Activated naive CD4-positive, alpha-beta T cell treated with anti-CD3 and anti-CD28 coated beads, Interleukin-2, amount 10 ng/mL, durations not matched to agents 7 days and 5 days (primary cell): ENCODE measurements at places on chromosomes 5 and 9.
A peak's percentile ranks its signal among the peaks of the same experiment; 100 is the strongest.

DNA sequence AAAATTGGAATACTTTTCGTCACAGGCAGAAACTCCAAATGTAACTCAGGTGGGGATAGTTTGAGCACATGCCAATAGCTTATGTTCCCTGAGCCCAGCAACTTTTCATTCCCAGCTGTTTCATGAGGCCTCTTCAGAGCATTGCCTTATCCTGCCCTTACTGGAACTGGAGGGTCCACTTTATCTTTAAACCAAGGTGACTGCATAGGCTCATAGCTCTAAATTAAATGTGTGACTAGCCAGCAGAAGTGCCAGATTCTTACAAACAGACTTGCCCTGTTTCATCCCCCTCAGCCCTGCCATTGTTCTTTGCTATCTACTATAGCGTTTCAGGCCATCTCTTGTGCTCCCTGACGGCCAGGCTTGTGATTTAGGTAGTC, 8.1 kb upstream of the LCP2 start:
- no peak for DNase-seq

- DNase-seq: no peak
These were observed 43.1 kb upstream of the FCN2 start for GRCh38 chr9:134837529-134837928.

DNA sequence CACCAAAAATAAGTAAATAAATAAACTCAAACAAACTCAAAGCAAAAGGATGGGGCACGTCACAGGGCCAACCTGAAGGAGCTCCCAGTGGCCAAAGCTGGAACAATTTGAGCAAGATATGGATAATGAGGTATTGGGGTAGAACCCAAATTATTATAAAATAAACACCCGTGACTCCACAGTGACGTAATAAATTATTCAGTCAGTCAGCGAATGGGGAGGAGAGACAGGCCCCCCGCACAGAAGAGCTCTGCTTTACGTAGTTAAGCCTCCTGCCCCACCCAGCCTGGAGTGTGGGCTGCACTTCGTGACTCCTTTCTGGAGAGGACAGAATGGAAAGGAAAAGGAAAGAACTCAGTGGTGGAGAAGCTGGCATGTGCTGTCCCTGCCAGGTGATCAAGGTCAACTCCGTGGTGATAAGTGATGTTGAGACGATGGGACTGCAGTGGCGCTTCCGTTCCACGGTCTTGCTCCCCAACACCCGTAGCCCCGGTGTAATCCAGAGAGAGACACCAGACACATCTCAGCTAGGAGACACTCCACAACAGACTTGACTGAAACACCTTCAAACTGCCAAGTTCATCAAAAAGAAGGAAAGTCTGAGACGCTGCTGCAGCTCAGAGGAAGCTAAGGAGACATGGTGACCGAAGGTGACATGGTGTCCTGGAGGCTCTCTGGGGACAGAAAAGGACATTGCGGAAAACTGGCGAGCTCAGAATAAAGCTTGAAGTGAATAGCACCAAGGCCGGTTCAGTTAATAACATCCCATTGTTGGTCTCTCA, 83.3 kb upstream of the COL5A1 start:
- no peak for DNase-seq

DNA sequence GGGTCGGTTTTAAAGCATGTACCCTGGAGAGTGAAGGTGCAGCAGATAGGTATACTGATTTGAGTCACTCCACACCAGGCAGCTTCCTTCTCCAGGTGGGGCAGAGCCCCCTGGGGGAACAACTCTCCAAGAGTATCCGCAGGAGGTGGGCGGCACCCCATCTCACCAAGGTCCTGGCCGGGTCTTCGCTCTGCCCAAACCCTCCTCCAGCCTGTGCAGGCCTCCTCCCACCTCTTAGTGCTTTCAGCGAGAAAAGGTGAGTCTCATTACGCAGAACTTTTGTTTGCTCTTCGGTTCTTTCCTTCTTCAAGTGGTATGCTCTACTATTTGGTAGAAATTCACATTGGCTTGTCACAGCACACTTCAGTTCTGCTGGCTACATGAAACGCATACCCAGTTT, 13.7 kb downstream of the SPACA9 start:
- DNase-seq: no peak

DNA sequence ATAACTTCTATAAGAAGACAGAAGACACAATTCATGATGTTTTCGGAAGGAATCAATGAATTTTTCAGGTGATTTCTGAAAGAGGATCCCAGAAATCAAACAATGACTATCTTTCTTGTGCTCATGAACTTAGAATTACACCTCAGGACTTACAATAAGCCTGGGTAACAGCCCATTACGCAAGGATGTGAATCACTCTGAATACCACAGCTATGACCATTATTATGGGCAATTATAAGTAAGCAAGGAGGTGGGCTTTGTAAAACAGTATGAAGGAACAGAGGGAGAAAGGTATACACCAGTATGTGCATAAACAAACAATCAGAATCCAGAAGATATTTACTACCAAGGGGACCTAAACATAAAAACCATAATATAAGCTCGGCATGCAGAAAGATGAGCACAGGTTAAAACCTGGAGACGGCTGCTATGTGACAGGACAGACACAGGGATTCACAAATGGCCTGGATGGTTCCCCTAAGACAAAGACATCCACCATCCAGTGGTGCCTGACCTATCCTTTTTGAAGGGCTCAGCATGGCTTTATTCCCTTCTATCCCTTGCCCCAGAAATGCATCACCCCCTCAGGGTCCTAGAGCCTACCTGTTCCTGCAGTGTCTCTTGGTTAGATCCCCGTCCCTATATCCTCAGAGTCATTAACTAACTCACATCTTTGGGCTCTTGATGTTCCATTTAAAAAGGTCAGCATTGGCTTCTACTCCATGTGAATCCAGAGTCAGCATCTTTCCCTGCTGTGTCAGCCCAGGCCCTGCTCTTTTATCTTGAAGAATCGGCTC, 21.8 kb upstream of the PPP2CA start:
- DNase-seq: no peak

DNA sequence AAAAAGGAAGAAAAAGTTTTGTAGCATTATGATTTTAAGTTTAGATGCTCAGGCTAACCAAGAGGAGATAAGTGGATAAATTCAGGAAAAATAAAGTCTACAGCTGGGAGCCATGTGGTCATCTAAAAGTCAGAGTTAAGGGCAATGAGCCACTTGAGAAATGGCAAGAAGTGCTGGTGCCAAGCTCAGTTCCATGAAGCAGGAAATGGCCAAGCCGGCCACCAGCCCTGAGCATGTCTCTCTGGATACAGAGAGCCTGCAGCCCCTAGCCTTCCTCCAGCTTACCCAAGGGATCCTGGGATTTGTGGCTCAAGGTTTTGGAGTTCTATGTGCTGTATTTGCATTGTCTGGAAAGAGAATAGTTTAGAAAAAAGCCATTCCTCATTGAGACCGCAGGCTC, 12.2 kb upstream of the S1PR3 start:
- DNase-seq: no peak

- no peak for DNase-seq
These were observed 5.4 kb downstream of the SNCB start for GRCh38 chr5:176624938-176625337.

DNA sequence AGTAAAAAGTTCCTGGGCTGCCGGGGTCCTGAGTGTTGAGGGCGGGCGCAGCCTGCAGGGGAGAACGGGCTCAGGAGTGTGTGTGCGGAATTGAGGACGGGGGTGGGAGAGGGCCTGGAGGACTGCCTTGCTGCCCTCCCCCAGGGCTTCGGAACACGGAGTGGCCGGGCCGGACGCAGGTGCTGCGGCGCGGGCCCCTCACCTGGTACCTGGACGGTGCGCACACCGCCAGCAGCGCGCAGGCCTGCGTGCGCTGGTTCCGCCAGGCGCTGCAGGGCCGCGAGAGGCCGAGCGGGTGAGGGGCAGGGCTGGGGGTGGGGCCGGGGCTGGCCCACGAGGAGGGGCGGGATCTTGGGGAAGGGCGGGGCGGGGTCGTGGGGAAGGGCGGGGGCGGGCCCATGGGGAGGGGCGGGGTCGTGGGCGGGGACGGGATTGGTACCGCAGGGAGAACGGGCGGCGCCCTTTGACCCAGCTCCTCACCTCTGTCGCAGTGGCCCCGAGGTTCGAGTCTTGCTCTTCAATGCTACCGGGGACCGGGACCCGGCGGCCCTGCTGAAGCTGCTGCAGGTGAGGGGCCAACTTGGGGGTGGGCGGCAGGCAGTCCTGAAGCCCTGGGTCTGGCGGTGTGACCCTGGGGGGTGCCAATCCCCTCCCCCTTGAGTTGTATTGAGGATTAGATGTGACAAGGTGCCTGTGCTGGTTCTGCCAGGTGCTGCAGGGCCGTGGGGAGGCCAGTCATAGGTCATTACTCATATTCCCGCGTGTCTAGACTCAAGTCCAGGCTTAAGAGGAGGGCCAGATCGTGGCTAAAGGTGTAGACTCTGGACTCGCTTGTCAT, 7.1 kb downstream of the FPGS start:
- DNase-seq: no peak

DNA sequence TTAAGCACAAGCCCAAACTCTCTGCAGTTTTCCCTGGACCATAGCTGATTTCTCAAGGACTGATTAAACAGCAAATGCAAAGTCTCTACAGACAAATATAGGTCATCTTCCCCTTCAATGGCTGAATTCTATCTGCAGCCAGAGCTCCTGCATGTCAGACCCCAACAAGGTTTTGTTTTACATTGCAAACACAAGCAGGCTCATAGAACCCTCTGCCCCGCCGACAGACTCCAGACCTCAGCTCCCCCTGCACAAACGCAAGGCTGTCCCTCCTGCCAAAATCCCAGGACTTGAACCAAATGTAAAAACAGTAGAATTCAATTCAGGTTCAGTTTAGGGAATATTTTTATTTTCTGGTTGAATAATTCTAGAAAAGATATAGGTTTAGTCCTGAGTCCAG, 526.7 kb upstream of the TRPC7 start:
- no peak for DNase-seq

DNA sequence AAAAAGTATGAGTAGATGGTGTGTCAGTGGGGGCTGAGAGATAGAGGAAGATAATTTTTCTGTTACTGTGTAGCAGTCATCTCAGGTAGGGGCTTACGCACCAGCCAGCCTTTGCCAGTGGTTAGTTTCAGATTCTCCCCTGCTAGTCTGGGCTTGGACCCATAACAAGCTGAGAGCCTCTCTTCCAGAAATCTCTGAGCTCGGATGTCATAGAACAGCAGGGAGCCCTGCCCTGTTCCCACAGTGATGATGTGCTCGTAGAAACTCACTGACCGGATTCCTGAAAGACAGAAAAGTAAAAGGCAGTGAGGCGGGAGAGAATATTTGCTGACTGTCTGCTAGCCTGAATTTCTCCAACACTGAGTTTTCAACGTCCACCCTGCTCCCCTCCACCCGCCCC, 37.2 kb downstream of the DCAF12 start:
- no peak for DNase-seq

GRCh38 chr9:93589688-93590087, 13.3 kb downstream of the PHF2 start:
- DNase-seq: no peak

GRCh38 chr5:9499498-9499876, 46.4 kb downstream of the SEMA5A start:
- no peak for DNase-seq

GRCh38 chr5:35029333-35029732, 18.4 kb downstream of the AGXT2 start:
- DNase-seq: no peak

DNA sequence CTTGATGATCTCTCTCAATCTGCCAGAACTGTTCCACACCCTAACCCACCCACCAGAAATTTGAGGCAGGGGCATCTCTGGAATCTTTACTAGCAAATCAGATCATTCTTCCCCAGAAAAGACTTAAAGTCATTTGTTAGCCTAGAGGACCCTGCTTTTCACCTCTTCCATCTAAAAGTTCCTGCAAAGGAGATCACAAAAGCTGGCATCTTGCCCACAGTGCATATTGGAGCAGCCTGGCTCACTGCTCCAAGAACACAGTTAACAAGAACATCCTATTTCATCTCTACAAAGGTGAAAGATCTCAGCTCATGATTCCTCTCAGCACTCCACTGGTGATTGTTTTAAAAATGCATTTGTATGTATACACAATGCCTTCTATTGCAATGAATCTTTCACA, 36.3 kb downstream of the GABRP start:
- no peak for DNase-seq

DNA sequence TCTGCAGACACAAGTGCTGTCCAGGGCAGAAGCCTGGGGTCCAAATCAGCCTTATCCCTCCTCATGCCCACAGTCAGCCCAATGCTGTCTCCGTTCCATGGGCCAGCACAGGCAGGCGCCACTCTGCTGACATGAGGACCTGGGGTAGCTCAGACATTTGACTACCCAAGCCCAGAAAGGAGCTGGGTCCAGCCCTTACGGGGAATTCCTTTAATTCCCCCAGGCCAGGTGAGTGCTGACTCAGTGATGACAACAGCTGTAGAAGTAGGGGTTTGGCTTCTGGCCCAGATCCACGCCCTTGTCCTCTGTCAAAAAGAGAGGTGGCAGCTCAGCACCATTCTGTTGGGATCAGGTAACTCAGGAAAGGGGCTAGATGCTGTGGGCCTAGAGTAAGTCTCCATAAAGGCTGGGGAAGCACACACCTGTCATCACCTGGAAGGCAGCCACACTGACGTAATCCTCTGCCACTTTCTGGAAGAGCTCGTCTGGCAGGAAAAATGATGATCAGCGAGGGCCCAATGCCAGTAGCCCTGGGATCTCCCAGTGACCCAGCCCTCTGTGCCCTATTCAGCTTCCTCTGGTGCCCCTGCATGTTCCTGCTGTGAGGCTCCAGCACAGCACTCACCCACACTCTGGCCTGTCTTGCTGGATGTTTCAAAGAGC, 1.9 kb downstream of the RAB24 start:
- no peak for DNase-seq

DNA sequence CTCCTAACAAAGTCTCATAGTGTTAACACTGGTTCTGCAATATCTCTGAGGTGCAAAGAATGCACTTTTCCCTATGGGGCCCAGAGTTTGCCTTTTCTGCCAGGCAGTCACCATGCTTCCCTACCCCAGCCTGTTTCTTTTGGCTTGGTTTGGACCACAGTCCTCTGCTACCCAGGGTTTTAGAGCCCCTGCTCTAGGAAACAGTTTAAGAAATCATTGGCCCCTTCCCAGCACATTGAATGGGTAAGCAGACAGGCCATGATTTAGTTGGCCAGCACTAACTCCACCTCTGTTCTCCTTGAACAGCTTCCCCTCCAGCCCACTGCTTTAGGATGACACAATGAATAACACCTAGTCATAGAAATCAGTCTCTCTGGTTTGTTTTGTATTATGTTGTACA, 73.2 kb downstream of the UBAP1 start:
- no peak for DNase-seq

- peak; percentile 23 for DNase-seq
These were observed 199.1 kb upstream of the SLC30A5 start for GRCh38 chr5:68894673-68895072.

DNA sequence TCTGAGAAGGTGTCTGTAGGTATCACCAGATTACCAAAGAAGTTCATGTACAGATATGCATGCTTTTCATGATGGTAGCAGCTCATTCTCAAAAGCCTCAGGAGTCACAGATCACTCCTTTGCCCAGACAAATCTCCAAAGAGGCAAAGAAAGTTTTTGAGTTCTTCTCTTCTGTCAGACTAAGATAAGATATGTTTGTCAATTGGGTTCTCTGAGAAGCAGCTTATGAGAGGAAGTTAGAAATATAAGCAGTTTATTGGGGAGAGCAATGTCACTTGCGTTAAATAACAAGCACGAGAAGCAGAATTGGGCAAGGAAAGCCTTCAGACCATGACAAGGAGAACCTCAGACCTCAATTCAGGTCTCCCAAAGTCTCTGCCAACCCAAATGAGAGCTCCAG, 219.2 kb upstream of the KLF4 start:
- DNase-seq: no peak
